Right renal pelvis (tissue), 4 donors: ENCODE measurements at places on chromosomes 2 and 18.

GRCh38 chr2:10085668-10086059, 5.5 kb upstream of the CYS1 start:
- no peak for DNase-seq

GRCh38 chr2:3038636-3039035, 339.0 kb downstream of the EIPR1 start:
- DNase-seq, result no peak

GRCh38 chr2:83234246-83234645, 1224.8 kb downstream of the SUCLG1 start:
- DNase-seq, result no peak

GRCh38 chr2:201258666-201259615, 1.4 kb upstream of the CASP8 start:
- no peak for DNase-seq

DNA sequence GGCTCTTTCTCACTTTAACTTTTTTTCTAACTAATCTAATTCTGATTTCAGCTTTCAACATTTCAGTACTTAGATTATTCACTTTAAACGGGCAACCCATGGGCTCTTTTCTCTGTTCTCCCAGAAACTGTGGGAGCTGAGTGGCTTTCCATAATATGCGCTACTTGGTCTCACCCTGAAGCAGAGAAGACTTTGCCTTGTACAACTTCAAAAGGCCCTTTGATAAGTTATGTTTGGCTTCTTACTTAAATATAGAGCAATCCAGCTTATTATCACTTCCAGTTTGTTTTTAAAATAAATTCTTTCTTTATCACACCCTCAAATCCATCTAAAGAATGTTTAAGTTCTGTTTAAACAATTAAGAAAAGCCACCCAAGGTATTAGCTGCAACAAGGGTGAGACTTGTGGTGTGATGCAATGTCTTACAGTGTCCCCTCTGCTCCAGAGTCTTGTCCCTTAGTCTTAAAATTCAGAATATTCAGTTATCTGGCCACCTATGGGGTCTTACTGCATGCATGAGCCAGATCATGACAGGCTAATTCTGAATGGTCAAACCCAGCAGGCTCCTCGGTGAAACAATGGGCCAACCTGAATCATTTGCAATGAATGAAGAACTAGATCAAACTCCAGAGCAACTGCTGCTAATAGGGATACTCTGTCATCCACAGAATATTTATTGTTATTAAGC, 38.8 kb downstream of the GCG start:
- DNase-seq, result no peak

- no peak for DNase-seq
Measured at GRCh38 chr2:47265751-47266231, 110.7 kb upstream of the STPG4 start.

DNA sequence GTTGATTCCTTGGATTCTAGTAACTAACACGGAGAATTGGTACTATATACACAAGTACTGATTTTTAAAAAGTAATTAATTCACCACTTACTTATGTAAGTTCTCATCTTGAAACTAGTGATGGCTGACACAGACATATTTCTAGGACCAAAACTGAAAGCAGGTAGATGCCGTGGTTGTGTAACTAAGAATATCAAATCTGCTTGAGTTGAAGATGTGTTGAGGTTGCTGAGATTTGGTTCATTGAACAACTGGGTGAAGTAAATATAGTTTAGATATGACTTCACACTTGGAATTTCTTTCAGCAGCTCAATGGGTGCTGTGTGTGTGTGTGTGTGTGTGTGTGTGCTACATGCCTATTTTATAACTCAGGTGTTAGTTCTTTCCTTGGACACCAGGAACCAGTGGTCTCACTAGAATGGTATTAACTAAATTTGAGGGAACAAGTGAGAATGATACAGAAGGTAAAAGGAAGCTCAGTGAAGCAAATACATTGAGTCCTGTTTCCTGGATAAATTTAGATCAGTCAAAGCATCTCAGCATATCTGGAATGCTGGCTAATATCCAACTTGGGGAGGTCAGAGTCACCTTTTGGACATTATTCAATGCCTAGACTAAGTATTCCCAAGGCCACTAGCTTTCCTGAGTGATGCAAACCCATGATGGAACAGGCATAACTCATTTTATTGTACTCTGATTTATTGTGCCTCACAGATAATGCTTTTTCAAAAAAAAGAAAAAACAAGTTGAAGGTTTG, 110.7 kb upstream of the ZEB2 start:
- DNase-seq, result no peak

DNA sequence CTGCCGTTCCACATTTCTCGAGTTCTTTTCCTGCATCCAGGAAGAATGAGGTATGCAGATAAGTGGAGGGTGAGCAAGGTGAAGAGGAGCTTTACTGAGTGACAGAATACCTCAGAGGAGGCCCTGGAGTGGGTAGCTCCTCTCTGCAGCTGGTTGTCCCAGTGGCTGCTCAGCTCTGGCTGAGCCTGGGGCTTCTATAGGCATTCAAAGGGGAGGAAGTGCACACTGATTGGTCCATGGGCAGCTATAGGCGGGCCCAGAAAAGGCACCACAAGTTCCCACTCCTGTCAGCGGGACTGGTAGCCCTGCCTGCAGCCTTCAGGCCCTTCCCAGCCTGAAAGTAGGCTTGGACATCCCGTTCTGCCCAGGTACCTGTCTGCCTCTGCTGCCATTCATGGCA, 94.7 kb downstream of the DOK6 start:
- no peak for DNase-seq

- DNase-seq, result no peak
Measured at GRCh38 chr2:25677877-25678276, 4.5 kb upstream of the DTNB start.

DNA sequence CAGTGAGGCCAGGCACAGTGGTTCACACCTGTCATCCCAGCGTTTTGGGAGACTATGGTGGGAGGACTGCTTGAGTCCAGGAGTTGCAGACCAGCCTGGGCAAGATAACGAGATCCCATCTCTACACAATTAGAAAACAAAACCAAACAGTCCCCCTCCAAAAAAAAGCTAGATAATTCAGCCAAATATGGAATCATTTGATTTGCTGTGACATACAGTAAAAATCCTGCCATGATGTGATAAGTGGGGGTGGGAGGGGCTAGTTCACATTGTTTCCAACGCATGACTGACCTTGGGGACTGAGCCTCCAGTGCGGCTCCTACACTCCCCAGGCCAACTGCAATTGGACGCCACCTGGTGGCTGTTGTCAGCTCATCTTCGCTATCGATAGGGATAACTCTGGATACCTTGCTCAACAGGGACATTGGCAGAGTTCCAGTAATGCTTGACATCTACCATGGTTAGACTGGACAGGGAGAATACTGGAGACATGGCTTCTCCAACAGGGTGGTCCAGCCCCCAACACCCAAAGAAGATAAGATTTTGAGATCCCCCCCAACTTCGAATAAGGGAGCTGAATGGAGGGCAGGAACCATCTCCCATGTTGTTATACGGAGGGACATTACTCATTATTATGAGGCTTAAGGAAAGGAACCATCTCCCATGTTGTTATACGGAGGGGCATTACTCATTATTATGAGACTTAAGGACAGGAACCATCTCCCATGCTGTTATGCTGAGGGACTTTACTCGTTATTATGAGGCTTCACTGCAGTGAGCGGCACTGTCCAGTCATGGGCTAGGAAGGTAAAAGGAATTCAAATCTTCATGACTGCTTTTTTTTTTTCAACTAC, 135.9 kb downstream of the TGIF1 start:
- no peak for DNase-seq

DNA sequence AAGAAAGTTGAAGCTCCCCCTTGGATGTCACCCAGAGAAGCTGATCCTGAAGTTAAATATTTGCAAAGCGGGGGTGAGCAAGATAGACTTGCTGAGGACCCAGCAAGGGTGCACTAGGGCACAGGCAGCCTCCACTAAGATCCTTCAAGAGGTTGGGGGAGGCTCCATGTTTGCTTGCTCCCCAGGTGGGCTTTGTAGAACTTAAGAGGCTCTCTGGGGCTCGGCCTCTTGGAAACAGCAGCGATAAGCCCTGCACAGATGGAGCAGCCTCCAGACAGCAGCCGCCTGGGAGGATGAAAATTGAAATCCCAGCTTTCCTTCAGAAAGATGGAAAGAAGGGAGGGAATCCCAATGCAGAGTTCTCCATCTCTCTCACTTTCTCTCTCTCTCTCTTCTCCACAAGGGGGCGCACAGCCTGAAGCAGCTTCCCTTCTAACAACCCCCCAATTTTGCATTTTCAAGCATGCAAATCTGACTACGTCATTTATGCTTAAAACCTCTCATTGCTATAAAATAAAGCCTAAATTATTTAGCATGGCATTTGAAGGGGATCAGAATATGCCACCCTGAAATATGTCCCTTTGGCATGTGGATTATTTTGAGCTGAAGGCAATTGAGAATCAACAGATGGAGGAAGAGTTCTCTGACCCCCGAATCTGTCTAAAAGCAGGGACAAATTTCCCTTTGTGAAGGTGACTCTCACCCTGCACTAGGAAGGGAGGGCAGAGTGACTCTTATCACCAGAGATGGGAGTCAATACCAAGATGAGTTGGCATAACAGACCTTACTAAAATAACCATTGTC, 185.7 kb upstream of the KLHL29 start:
- no peak for DNase-seq

- DNase-seq, result no peak
Measured at GRCh38 chr18:79108549-79109215, 39.5 kb downstream of the ATP9B start.

GRCh38 chr2:111250448-111251030, 129.8 kb downstream of the BCL2L11 start:
- no peak for DNase-seq

GRCh38 chr2:18891600-18892345, 302.4 kb upstream of the NT5C1B start:
- DNase-seq, result no peak

- DNase-seq, result no peak
Measured at GRCh38 chr2:237898057-237898414, 38.6 kb downstream of the RAMP1 start.

GRCh38 chr2:104793966-104794365, 59.9 kb upstream of the POU3F3 start:
- no peak for DNase-seq

DNA sequence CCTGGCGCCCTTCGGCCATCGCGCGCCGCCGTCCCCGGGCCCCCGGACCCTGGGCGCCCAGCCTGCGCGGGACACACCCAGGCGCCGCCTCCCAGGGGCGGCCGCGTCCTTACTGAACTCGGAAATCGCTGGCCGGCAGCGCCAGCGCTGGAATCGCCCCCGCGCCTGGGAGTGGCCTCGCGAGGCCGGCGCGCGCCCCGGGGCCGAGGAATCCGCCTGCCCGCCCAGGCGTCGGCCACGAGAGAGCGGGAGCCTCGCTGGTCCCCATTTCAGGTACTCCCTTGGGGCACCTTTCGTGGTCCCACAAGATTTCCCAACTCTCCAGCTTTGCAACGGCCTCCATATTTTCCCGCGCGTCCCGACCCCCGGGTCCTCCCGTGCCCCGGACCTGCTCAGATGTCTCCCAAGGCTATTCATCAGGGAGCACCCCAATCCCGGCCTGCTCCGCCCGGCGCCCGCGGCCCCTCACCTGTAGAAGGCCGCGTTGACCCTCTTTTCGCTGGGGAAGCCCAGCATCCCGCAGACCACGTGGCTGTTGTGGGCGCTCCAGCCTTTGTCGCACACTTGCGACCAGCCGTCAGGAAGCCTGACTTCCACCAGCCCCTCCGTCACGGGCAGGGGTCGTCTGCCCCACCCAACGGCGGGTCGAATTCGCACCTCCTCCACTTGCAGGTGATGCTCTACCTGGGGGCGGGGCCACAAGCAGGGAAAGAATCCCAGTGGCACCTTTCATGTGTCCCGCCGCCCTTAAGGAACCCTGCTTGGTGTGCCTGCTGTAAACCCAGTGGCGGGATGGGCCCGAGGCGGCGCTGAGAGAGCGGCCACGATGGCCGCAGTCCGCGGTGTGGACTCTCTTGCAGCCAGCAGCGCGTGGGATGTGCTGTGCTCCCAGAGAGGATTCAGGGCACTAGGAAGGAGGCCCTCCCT, 4.6 kb downstream of the LOXL3 start:
- DNase-seq, result no peak

DNA sequence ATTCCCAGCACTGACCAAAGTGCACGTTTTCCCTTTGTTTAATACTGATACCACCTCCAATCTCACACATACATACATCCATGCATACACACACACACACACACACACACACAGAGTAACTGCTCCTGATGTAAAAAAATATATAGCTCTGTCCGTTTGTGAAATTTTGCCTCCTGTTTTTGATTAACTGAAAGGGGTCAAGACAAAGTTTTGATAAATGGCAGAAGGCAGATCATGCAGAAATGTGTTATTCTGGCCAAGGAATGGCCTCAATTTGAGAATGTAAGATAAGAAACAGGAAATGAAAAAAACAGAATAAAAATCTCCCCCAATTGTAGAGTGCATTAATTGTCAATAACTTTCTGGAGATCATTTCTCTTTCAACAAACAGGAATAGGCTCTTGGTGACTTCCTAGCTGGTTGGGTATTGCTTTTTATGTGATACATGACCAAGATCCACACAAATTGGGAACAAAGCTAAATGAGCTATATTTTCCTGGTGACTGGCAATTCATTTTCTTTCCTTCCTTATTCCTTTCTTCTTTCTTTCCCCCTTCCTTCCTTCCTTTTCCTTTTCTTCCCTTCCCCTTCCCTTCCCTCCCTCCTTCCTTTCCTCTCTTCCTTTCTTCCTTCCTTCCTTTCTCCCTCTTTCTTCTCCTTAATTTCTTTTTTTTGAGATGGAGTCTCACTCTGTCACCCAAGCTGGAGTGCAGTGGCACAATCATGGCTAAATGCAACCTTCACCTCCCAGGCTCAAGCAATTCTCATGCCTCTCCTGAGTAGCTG, 88.9 kb upstream of the PMAIP1 start:
- no peak for DNase-seq

DNA sequence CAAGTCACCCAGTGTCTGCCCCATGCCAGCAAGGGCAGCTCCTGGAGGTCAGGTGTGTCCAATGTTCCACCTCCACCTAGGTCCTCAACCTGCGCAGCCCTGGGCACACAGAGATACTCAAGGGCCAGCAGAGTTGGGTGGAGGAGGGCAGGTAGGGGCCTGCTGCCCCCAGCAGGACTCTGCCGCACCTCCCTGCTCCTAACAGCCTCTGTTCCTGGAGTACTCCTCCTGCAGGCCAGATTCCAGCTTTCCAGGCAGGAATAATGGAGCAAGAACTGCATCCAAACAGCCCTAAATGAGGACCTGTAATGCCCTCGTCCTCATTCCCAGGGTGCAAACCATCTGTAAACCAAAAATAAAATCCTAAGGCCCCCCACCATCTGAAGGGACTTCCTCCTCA, 44.4 kb upstream of the ACAA2 start:
- DNase-seq, result no peak

- no peak for DNase-seq
Measured at GRCh38 chr2:172031536-172031935, 31.8 kb downstream of the METAP1D start.
